ENCODE measurements at places on chromosomes 3 and 15. TPM values are rescaled to one million over a fixed set of nuclear protein-coding genes. Genes with fewer than 3 reads are reported as not detected.
A peak's percentile ranks its signal among the peaks of the same experiment; 100 is the strongest.

Gene CADPS
- 1.3 TPM for total RNA-seq

DNA sequence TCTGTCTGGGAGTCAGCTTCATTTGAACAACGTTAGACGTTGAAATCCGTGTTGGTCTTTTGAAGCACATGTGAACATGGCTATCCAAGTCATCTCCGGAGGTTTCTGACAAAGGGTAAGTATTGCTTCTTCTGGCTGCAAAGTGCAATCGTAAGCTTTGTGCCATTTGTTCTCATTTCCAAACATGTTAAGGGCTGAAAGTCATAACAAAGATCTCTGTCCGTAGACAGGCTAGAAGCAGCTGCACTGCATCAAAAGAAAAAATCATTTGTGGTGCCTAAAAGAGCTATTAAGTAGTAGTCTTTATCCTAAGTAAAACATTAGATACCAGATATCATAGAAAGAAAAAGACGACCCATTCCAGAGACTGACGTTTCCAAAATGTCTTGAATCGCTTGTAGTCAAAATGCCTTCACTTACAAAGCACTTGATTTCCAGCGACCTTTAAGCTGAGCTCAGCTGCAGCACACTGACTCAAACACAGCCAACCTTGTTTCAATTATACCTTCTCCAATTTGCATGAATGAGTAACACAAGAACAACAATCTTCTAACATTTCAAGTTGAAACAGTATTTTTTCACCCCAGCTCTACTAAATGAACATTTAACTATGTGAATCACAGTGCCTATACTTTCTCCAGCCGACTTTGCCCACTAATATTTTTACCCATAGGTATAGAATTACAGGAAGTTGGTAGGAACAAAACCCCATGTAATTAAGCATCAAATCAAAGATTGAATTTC lies 76.6 kb downstream of the NEDD4 start:
- peak; percentile 92 for DNase-seq

Gene ARRDC4
- total RNA-seq: 3.9 TPM

GRCh38 chr3:98038286-98038685 lies 3.2 kb upstream of the GABRR3 start:
- DNase-seq: peak; percentile 18

Gene SST
- total RNA-seq: not detected

Gene PCOLCE2
- 1.1 TPM for total RNA-seq

Gene SYNPR
- not detected for total RNA-seq

GRCh38 chr15:50235794-50236193 lies 29.7 kb downstream of the HDC start:
- DNase-seq: no peak

Gene FOXL2NB
- 0.13 TPM for total RNA-seq

Gene SCN11A
- total RNA-seq: not detected

GRCh38 chr3:44032487-44032886 lies 209.2 kb upstream of the TOPAZ1 start:
- DNase-seq: no peak

DNA sequence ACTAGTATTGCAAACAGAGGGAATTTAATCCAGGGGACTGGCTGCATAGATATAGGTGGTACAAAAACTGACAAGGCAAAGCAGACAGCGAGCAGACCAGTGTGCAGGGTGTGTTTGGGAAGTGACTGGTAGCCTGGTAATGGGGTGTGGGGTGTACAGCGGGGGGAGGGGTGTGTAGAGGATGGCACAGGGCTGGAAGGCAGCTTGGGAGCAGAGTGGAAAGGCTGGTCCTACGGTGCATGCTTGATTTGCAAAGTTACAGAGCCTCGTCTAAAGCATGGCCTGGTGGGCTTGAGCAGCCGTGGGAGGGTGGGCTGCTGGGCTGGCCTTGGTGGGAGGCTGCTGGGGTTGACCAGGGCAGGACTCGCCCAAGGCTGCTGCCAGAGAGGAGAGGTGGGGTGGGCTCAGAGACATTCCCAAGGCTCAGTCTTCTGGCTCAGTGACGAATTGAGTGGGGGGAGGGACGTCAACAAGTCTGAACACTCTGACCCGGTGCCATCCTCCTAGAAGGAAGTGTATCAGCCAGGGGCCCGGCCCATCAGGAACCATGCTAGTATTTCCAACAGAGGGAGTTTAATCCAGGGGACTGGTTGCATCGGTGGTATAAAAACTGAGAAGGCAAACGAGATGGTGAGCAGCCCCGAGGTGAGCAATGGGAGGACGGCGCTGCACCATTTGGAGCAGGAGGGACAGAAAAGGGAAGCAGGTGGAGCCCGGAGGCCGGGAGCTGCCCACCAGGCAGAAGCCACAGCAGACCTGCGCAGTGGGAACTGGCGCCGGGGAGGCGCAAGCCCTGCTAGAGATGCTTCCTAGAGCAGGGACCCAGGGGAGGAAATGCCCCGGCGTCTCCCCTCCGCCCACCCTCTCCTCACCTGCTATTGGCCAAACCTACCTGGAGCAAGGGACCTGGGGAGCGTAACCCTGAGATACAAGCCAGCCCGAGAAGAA lies 29.2 kb downstream of the CPN2 start:
- no peak for DNase-seq

Gene MORC1
- total RNA-seq: not detected

DNA sequence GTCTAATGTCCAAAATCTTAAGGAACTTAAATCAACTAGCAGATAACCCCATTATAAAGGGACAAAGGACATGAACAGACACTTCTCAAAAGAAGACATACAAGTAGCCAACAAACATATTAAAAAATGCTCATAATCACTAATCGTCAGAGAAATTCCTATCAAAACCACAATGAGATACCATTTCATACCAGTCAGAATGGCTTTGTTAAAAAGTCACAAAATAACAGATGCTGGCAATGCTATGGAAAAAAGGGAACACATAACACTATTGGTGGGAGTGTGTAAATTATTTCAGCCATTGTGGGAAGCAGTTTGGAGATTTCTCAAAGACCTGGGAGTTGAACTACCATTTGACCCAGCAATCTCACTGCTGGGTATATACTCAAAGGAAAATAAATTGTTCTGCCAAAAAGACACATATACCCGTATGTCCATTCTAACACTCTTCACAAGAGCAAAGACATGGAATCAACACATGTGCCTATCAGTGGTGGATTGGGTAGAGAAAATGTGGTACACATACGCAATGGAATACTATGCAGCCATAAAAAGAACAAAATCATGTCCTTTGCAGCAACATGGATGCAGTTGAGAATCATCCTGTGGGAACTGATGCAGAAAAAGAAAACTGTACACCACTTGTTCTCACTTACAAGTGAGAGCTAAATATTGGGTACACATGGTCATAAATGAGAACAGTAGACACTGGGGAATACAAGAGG lies 78.5 kb downstream of the TCF12 start:
- DNase-seq: no peak

Gene LMCD1
- total RNA-seq: 1.2 TPM

- peak; percentile 81 for DNase-seq
Measured at GRCh38 chr3:150097588-150097890, 126.8 kb upstream of the PFN2 start.

Gene GUCA1C
- not detected for total RNA-seq

Gene PAQR5
- total RNA-seq: 0.53 TPM

- DNase-seq: peak; percentile 35
Measured at GRCh38 chr3:182698078-182698477, 95.2 kb upstream of the ATP11B start.

- no peak for DNase-seq
Measured at GRCh38 chr3:193506921-193507320, 47.8 kb downstream of the ATP13A4 start.

Gene ATOSA
- total RNA-seq: 16.6 TPM

Gene MUSTN1
- total RNA-seq: not detected

DNA sequence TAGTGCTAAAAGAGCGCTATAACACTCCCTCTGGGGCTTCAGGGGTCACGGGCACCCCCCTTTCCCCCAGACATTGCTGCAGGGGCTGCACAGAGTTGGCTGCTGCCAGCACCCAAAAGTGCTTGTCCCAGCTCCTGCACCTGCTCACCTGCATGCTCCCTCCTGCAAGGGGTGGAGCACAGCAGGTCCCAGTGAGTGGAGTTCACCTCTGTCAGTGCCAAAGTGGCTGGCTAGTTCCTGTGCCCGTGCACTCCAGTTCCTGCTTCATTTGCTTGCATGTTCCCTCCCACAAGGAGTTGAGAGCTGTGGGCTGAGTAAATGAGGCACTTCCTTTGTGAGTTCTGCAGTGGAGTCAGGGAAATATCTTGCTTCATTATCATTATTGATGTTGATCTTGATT lies 476.9 kb downstream of the SQOR start:
- DNase-seq: no peak

DNA sequence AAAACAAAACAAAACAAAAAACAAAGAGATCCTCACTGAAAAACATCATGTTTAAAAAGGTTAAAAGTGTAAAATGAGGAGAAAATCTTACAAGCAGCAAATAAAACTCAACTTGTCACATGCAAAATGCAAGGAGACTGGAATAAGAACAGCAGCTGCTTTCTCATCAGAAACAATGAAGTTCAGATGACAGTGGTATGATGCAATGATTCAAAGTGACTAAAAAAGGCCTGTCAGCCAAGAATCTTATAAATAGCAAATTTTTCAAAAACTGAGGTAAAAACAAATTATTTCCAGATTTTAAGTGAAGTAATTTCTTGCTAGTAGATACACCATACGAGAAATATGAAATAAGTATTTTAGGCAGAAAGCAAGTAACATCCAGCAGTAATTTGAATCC lies 68.6 kb upstream of the EPHA3 start:
- no peak for DNase-seq

Gene KLHL25
- total RNA-seq: 4.7 TPM

Gene P3H2
- 14.6 TPM for total RNA-seq

Gene PLAAT1
- total RNA-seq: 1.6 TPM

Gene SENP8
- total RNA-seq: 1.1 TPM

DNA sequence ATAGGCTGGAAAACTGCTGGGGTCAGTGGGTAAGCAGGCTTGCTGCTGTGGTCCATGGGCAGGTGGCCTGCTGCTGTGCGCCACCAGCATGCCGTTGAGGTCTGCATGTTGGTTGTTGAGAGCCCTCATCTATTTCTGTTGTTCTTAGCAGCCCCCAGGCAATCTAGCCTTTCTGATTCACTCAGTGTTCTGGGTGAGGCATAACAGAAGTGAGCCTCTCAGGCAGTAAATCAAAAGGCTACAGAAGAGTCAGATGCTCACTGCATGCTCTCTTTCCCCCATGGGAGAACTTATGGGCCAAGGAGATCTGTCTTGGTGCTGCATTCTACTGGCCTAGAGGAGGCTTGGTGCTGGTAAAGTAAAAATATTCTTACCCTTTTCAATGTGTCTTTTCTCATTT lies 67.8 kb upstream of the ATP10A start:
- DNase-seq: no peak

DNA sequence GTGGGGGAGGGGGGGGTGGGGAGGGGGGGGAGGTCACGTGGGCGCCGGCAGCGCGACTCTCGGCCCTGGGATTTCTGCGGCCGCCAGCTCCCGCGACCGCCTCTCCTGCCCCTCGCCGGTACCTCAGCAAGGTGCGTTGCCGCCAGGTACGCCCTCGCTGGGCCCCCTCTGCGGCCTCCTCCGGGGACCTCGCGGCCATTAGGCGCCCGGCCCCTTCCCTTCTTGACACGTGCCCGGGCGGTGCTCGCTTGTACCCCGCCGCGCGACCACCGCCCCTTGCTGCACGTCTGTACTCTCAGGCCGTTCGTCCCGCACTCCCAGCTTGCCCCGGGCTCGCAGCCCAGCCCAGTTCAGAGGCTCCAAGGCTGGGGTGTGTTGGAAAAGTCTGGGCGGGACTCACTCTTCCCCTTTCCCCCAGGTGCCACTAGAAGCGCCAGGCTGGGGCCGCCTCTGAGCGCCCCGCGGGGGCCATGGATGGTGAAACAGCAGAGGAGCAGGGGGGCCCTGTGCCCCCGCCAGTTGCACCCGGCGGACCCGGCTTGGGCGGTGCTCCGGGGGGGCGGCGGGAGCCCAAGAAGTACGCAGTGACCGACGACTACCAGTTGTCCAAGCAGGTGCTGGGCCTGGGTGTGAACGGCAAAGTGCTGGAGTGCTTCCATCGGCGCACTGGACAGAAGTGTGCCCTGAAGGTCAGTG lies at the start of gene MAPKAPK3:
Gene MAPKAPK3, plus strand, starts transcription at position 56 of the 696 bp plus-strand sequence. Its CDS starts 415 bp downstream, at position 471.
- DNase-seq: no peak

GRCh38 chr3:194184265-194184751 lies 48.4 kb downstream of the HES1 start:
- no peak for DNase-seq

GRCh38 chr3:67094774-67095173 lies 96.7 kb downstream of the KBTBD8 start:
- no peak for DNase-seq

- DNase-seq: no peak
Measured at GRCh38 chr3:8529181-8529637, 27.6 kb downstream of the LMCD1 start.

DNA sequence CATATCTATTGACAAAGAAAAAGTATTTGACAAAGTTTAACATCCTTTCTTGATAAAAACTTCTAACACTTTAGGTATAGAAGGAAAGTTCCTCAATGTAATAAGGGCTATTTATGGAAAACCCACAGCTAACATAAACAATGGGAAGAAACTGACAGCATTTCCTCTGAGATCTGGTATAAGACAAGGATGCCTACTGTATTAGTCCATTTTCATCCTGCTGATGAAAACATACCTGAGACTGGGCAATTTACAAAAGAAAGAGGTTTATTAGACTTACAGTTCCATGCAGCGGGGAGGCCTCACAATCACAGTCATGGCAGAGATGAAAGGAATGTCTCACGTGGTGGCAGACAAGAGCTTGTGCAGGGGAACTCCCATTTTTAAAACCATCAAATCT lies 17.8 kb upstream of the CLDN1 start:
- DNase-seq: no peak

DNA sequence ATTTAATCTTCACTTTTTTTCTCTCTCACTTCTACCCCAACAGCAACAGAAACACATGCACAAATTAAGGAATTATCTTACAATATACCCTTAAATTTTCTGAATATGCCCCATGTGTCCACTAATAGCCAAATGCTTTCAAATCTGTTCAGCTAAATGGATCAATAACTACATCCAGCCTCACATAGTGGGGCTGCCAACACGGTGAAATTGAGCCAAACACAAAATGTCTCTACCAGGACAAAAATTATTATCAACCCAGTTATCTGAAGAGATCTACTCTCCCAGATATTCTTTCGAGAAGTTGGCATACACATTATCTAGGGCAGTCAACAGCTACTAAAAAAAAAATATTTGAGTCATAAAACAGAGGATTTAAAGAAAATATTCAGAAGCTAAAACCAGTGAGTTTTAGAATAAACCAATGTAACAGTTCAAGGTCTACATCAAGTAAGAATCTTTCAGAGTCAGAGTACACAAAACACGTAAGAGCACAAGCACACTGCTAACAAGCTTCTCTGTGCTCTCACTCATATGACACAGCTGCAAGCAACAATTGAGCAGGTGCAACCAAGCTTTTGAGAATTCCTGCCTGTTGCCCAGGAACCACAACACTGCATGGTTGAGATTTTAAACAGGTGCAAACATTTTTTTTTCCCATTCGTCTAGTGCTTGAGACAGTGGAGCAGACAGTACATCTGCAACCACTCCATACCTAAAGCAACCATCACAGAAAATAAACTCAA lies 247.7 kb downstream of the ZBTB20 start:
- no peak for DNase-seq

Gene WWTR1
- total RNA-seq: 7.3 TPM

Measured in bronchial epithelial cell (primary cell).